ENCODE measurements at places on chromosomes 12 and 14.

GRCh38 chr12:124517260-124518050, 50.0 kb downstream of the NCOR2 start:
- DNase-seq = no peak

GRCh38 chr12:3834774-3835173, 38.4 kb downstream of the PARP11 start:
- no peak for DNase-seq

DNA sequence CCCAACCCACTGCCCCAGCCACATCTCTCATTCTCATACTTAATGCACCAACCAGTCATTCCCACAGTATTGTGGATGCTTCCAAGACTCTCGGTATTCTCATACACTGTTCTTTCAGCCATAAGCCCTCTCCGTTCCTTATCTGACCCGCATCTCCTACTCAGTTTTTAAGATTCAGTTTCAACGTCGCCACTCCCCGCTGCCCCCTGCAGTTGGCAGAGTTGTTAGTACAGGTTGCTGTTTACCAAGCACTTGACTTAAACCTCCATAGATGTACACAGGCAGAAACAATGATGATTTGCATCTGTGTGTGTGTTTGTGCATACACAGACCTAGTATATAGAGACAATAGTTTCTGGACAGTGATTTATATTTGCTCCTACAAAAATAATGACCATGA, 40.2 kb downstream of the PAH start:
- peak; percentile 64 for DNase-seq

GRCh38 chr12:65511912-65512311, 233.4 kb downstream of the MSRB3 start:
- DNase-seq = no peak

Data from H9 (cell line).